ENCODE measurements at places on chromosomes 3 and 15.

GRCh38 chr3:159693226-159693625, 295.4 kb upstream of the IL12A start:
- DNase-seq, result no peak

- DNase-seq, result no peak
Observed at GRCh38 chr3:58078610-58079009, 70.4 kb downstream of the FLNB start.

DNA sequence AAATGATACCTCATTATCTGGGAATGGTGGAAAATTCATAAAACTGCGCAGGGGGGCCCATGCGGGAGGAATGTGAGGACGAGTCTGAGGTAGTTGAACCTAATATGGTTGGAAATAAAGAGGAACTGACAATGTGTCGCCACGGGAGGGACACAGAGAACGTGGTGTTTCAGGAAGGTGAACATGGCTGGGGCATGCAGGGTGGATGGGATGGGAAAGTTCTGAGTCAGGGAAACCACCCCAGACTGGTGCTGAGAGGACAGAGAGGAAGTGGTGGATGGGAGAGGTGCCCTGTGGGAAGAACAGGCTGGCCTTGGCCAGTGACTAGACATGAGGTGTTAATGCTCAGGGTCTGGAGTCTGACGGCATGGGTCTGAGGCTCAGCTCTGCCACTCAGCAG, 137.1 kb upstream of the WNT5A start:
- DNase-seq, result no peak

- DNase-seq, result peak; percentile 97
Observed at GRCh38 chr15:76336254-76337058, at the start of gene ISL2. Gene ISL2, plus strand, starts transcription at chr15:76336773. Its CDS starts 111 bp downstream, at chr15:76336884.

- no peak for DNase-seq
Observed at GRCh38 chr3:176262071-176262470, 935.2 kb downstream of the TBL1XR1 start.

- DNase-seq, result no peak
Observed at GRCh38 chr3:31244929-31245817, 287.6 kb upstream of the STT3B start.

DNA sequence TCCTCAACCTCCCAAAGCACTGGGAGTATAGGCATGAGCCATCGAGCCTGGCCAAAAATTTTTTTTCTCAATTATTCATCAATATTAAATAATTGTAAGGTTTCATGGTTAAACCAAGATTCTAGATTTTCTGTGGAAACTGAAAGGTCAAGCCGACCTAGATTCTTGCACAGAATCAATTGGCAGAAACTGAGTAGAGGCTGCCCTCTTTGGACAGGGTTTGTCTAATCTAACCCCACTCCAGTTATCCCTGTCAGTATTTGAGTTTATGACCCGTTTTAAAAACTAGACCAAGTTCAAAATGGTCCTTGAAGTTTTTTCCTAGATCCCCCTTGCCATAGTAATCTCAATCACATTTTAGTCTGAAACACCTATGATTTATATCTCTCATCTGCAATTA, 8.6 kb upstream of the ADAM10 start:
- no peak for DNase-seq

DNA sequence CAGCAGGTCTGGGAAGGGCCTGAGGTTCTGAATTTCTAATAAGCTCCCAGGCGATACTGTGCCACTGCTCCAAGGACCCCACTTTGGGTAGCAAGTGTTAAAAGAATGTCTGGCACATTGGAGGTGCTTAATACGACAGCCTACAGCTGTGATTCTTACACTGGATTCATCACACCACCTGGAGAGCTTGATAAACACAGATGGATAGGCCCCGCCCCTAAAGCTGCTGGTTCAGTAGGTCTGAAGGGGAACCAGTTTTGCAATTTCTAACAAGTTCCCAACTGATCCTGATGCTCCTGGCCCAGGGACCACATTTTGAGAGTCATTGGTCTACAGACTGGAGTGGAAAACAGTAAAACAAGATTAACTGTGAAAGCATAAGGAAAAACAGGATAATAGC, 124.8 kb upstream of the ST8SIA2 start:
- peak; percentile 44 for DNase-seq

- no peak for DNase-seq
Observed at GRCh38 chr3:40185029-40185695, 124.3 kb upstream of the EIF1B start.

DNA sequence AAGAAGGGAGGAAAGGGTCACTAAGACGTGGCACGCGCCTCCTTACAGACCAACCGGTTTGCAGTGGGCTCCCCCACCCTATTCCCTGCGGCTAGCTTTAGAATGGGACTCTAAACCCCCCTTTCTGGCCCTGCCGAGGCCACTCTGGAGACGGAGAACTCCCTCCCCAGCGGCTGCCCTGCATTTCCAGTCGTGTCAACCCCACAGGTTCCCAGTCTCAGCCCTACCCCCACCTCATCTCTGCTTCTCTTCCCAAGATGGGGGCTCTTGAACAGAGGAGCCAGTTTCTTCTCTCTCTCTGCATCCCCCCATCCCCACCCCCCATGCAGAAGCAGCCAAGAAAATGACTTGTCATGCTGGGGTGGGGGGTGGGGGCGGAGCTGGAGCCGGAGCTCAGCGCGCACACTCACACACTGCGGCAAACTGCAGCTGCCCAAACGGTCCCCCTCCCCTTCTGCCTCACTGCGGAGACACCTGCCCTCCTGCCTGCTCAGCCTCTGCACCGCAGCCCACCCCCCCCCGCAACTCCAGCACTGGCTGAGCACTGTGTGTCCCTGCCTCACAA, 871 bp downstream of the MAP1A start:
- DNase-seq, result peak; percentile 31

DNA sequence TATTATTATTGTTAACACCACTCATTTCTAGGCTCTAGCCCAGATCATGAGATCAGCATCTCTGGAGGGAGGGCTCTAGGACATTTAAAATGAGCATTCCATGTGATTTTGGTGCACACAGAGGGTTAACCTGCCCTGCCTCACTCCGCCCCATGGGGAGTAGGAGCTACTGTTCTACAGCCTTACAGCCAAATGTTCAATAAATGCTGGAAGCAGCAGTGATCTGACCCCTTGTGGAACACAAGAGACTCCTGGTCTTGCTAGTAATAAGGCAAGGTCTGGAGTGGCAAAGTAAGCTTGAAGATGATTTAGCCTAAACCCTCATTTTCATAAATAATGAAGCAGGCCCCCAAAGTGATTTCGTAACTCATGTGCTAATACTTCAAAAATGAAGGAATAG, 166.4 kb upstream of the EOMES start:
- DNase-seq, result no peak

- DNase-seq, result no peak
Observed at GRCh38 chr15:57609805-57610529, 18.3 kb downstream of the MYZAP start.

- DNase-seq, result peak; percentile 22
Observed at GRCh38 chr3:116863822-116864589, 154.4 kb downstream of the TUSC7 start.

- DNase-seq, result no peak
Observed at GRCh38 chr15:85950101-85950500, 129.6 kb upstream of the AGBL1 start.

DNA sequence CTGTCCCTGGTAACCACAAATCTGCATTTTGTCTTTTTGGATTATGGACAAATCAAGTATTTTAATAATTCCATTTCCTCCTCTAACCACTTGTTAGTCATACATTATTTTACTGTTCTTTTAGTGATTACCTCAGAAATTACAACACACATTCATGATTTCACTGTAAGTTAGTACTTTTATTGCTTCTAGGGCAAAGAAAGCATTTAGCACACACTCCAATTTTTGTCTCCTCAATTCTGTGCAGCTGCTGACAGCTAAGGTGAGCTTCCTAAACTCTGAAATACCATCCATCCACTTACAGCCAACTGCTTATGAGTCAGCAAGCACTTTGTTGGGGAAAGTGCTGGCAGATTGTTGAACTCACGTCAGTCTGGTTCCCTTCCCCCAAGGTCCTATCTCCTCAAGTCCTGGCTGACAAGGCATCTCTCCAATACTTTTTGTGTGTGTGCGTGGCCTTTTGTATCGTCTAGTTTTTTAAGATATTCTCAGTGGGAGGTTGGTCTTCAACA, 49.4 kb upstream of the TNFAIP8L3 start:
- DNase-seq, result no peak

DNA sequence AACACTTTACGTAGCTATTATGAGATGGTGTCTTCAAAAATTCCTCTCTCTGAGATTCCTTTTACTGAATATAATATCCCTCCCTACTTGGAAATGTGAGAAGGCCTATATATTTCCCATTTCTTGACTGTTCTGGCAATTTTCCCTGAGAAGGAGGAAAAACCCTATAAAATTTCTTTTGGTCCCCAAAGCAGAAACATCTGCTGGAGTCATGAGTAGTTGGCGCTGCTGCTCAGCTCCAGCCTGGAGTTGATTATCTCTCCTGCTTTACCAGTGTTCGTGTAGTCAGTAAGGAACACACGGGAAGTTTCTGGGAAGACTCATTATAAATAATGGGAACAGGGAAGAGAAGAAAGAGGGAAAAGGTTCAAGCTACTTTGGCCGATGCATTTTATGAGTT, 680.1 kb downstream of the EPHA3 start:
- no peak for DNase-seq

DNA sequence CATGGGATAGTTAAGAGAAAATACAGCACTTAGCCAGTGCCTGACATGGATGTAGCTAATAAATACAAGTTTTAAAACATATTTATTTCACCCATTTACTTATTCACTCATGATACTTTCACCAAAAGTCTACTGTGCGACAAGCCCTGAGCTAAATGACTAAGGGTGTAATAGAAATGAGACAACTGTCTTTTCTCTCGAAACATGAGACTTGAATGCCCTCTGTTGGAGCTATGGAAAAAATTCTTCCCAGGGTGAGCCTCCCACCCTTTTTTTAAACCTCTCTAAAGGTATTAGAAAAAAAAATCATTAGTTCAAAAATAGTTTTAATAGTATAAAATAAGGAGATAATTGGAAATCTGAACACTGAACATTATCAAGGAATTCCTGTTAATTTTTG, 24.3 kb upstream of the RPL14 start:
- no peak for DNase-seq

GRCh38 chr15:50232791-50233190, 32.7 kb downstream of the HDC start:
- DNase-seq, result no peak

- DNase-seq, result no peak
Observed at GRCh38 chr3:122612696-122613095, 35.2 kb downstream of the PARP15 start.

- no peak for DNase-seq
Observed at GRCh38 chr3:183283886-183284285, 30.8 kb downstream of the B3GNT5 start.

GRCh38 chr3:126816298-126816697, 112.3 kb downstream of the CHCHD6 start:
- no peak for DNase-seq

DNA sequence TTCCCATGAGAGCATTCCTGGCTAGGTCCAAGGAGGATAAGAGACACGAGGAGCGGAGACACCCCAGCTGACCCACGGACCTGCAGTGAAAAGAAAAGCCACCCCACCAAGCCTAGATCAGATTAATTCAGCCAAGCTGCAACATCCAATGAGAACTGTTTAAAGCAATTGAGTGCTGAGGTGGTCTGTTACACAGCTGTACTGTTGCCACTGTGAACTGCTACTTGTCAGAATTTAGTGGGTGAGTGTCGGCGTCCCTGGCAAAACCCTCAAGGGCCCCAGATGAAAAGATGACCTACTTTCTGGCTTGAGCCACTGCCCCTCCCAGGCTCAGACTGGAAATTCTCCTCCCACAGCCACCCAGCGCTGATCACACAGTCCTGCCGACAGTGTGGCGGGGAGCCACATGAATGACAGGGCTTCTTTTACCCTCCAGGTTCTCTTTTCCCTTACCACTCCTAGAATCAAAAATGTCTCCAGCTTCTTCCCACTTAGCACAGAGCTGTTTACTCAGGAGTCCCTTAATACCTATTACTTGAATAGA, 26.4 kb upstream of the KBTBD12 start:
- no peak for DNase-seq

DNA sequence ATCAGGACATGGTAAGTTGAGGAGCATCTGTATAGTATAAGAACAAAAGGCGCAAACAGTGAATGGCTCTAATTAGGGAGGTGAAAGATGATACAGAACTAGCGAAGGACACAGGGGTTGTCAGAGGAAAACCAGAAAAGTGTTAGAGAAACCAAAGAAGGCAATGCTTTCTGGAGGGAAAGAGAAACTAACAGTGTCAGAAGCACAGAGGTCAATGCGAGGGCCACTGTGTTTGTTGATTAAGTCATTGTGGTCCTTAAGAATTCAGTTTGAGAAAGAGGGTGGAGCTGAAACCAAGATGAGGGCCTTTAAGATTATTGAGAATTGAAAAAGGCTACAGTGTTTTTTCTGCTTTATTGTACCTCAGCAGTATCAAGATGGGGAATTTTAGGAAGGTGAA, 28.8 kb downstream of the ATG7 start:
- no peak for DNase-seq

GRCh38 chr3:168888781-168889180, 774.7 kb downstream of the MECOM start:
- no peak for DNase-seq

- DNase-seq, result no peak
Observed at GRCh38 chr3:67981077-67981476, 326.7 kb upstream of the SUCLG2 start.

DNA sequence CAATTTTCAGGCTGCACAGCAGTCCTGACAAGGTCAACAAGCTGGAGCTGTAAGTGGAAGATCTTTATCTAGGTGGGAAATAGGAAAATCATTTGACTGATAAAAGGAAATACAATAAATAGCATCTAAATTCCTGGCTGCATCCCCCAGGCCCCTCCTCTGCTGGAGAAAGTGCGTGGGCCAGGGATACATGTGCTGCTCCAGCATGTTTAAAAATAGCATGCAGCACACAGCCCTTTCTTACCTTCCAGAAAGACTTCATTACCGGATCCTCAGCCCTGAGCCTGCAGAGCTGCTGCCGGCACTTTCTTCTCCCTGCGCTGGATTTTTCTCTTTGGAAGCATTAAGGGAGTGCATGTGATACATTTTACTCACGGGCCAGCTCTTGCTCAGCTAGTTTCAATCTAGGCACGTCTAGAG, 77.3 kb downstream of the HMG20A start:
- no peak for DNase-seq

GRCh38 chr3:141274411-141275031, 42.9 kb downstream of the PXYLP1 start:
- DNase-seq, result no peak

GRCh38 chr3:52149021-52149420, 5.2 kb downstream of the POC1A start:
- DNase-seq, result no peak

GRCh38 chr15:79283252-79284048, 928 bp downstream of the ANKRD34C start:
- DNase-seq, result peak; percentile 81

DNA sequence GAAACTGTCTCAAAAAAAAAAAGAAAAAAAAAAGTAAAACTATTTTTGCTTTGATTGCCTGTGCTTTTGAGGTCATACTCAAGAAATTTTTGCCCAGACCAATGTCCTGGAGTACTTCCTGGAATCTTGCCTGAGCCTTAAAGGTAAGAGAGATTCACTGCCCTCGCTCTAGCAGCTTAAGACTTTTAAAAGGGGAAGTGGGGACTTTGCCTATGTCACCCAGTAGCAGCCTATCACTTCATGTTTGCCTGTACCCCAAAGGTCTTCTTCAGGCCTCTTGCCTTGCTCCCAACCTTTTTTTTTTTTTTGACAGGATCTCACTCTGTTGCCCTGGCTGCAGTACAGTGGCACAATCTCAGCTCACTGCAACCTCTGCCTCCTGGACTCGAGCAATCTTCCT, 18.9 kb upstream of the GOLGB1 start:
- DNase-seq, result no peak

GRCh38 chr3:156677536-156677935, 3.1 kb downstream of the TIPARP start:
- DNase-seq, result no peak

GRCh38 chr15:67495585-67495984, 25.3 kb upstream of the C15orf61 start:
- no peak for DNase-seq
